ENCODE measurements at places on chromosomes 16 and 17.

DNA sequence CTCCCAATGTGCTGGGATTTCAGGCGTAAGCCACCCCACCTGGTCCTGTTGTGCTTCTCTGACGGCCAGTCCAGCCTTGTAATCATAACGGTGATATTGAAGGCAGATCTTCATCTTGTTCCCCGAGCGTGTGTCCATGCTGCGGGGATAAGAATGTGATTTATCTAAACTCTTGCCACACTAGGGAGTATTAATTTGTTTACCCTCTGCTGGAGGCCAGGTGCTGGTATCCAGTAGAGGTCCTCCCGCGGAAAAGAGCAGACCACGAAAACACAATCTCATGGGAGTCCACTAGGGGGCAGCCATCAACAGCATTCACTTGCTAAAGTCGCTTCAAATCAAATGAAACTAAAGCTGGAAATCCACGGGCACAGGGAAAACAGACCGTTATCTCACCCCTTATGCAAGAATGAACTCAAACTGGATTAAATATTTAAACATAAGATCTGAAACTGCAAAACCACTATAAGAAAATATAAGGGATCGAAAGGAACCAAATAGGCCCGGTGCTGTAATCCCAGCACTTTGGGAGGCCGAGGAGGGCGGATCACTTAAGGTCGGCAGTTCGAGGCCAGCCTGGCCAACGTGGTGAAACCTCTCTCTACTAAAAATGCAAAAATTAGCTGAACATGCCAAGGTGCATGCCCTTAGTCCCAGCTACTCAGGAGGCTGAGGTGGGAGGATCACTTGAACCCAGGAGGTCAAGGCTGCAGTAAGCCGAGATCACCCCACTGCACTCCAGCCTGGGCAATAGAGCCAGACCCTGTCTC lies 22.3 kb upstream of the RBBP6 start:
- peak; percentile 61 for DNase-seq

- DNase-seq = no peak
Observed at GRCh38 chr17:70405492-70406220, 236.3 kb downstream of the KCNJ2 start.

GRCh38 chr17:48429638-48430586 lies at the start of gene SKAP1:
Gene SKAP1, minus strand, starts transcription at chr17:48430214.
- DNase-seq = peak; percentile 48

- DNase-seq = no peak
Observed at GRCh38 chr17:75475851-75476250, 19.4 kb downstream of the TMEM94 start.

GRCh38 chr16:54493061-54493460 lies 206.5 kb upstream of the IRX3 start:
- no peak for DNase-seq

GRCh38 chr16:4679850-4680636 lies 13.3 kb upstream of the NUDT16L1 start:
- DNase-seq = no peak

DNA sequence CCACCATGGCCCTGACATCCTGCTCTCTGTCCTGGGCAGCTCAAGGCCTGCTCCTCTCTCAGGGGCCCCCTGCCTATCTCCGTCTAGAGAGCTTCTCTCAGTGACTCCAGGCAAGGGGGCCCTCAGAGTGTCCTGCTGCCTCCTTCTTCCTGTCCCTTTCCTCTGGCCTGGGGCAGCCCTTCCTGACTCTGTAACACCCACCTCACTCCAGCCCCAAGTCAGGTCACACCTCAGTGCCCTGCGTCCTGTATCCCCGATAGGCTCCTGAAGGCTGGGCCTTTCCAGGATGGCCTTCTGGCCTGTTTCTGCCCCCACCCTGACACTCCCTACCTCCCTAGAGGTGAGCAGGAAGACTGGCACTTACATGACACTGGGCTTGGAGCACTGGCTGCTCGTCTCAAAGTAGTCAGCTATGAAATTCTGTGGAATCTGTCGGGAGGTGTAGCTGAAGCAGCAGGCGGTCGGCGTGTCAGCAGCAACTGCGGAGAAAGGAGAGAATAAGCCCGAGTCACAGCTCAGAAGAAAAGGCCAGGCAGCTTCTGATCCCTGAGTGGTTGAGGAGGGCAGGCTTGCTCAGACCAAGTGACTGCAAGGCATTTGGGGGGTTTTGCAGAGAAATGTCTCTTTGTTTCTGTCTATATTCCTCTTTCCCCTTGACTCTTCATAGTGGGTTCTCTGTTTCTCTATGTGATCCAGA lies 976 bp downstream of the CCL3L1 start:
- DNase-seq = no peak

- DNase-seq = no peak
Observed at GRCh38 chr16:47229053-47230050, 85.6 kb upstream of the NETO2 start.

DNA sequence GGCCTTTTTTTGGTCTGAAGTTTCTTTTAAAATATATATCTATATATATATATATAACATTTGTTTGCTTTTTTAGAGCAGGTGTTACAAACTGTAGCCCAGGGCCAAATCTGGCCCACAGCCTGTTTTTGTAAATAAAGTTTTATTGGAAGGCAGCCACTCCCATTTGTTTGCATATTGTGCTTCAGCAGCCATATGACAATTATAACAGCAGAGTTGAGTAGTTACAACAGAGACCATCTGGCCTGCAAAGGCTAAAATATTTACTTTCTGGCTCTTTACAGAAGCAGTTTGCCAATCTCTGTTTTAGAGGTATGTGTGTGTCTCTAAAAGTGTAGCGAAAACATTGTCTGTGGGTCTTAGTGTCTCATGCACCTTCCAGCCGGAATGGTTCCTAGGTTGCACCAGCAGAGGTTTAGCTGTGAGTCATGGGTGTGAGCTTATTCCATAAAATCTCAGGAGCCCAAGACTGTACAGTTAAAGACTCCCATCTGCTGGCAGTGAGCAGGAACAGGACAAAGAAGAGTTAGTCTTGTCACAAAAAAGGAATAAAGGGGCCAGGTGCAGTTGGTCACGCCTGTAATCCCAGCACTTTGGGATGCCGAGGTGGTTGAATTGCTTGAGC lies 23.8 kb downstream of the LCMT1 start:
- no peak for DNase-seq

GRCh38 chr17:42509841-42510240 lies 26.2 kb upstream of the NAGLU start:
- DNase-seq = no peak

GRCh38 chr17:10793816-10794215 lies 10.1 kb downstream of the TMEM238L start:
- no peak for DNase-seq

DNA sequence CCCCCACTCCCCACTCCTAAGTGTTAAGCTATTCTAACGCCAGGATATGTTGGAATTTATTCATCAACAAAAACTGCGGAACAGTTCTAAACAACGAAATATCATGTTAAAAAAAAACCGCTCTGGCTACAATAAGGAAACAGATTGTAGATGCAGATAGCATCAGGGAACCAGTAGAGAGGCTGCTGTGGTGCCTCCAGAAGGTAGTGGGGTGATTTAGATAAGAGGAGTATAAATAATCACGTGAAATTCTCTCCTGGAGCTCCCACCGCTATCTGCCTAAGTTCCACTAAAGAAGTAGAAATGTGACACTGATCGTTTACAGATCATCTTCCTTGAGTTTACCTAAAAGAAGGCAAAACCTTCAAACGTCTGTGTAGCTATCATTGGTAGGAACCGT lies 8.0 kb downstream of the AHSP start:
- no peak for DNase-seq

DNA sequence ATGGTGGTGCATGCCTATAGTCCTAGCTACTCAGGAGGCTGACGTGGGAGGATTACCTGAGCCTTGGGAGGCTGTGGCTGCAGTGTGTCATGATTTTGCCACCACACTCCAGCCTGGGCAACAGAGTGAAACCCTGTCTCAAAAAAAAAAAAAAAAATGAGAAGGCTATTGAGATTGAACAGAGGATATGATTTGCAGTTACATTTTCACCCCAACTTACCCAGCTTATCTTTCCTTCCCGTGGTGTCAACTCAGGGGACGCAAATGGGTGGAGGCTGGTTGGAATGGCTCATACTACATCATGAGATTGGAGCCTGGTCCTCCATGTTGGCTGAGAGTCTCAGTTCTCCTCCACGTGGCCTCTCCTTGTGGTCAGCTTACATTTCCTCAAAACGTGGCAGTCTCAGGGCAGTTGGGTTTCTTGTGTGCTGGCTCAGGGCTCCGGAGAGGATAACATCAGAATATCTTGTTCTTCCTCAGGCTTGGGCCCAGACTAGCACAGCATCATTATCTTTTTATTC lies 17.2 kb upstream of the NSMCE1 start:
- no peak for DNase-seq

GRCh38 chr17:57943140-57943539 lies 12.1 kb downstream of the CUEDC1 start:
- no peak for DNase-seq

GRCh38 chr17:36755586-36755985 lies 154.2 kb downstream of the MRM1 start:
- peak; percentile 10 for DNase-seq

- DNase-seq = no peak
Observed at GRCh38 chr16:86258713-86259112, 251.6 kb upstream of the FOXF1 start.

DNA sequence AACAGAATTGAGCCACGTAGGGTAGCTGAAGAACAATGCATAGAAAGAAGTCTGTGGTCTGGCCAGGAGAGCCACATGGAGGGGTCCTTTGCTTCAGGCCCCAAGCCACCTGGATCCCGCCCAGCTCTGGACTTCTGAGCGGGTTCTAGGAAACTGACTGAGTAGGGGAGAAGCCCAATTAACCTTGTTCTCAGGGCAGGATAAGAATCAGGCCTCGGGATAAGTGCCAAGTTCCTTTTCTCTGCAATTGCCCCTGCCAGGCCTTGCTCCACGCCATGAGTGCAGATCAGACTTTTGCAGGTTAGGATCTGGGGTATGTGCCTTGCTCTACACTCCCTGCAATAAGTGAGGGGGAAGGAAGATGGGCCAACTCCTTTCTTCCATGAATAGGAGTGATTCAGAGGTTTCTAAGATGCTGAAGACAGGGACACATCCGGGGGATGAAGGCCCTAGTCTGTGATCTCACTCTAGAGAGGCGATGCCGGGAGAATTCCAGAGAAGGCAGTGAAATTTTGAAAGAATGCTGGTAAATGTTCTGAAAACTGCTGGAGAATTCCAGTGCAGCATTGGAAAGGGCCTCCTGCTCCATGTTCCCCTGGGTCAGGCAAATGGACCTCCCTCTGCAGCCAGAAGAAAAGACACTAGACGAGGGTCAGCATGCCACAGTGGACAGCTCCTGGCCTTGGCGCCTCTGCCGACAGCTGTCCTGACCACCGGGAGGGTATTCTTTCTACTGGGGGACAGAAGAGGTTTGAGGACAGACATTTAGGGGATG lies 5.8 kb downstream of the NEUROD2 start:
- no peak for DNase-seq

All from activated T-cell treated with anti-CD3 and anti-CD28 coated beads for 1 hour (primary cell).